ENCODE measurements at places on chromosomes 7 and 10.
A peak's percentile ranks its signal among the peaks of the same experiment; 100 is the strongest.

GRCh38 chr10:52249850-52250395 is 64.2 kb upstream of the DKK1 start:
- DNase-seq, result no peak

DNA sequence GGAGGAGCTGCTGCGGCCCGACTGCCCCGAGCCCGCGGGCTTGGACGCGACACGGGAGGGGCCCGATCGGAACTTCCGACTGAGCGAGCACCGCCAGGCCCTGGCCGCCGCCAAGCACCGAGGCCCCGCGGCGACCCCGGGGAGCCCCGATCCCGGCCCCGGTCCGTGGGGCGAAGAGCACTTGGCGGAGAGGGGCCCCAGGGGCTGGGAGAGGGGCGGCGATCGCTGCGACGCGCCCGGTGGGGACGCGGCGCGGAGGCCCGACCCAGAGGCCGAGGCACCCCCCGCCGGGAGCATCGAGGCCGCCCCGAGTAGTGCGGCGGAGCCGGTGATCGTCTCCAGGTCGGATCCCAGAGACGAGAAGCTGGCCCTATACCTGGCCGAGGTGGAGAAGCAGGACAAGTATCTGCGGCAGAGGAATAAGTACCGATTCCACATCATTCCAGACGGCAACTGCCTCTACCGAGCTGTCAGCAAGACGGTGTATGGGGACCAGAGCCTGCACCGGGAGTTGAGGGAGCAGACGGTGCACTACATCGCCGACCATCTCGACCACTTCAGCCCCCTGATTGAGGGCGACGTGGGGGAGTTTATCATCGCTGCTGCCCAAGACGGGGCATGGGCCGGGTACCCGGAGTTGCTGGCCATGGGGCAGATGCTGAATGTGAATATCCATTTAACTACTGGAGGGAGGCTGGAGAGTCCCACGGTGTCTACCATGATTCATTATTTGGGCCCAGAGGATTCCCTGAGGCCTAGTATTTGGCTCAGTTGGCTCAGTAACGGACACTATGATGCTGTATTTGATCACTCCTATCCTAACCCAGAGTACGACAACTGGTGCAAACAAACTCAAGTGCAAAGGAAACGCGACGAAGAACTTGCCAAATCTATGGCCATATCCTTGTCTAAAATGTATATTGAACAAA is 1.4 kb downstream of the OTUD1 start:
- peak; percentile 20 for DNase-seq

DNA sequence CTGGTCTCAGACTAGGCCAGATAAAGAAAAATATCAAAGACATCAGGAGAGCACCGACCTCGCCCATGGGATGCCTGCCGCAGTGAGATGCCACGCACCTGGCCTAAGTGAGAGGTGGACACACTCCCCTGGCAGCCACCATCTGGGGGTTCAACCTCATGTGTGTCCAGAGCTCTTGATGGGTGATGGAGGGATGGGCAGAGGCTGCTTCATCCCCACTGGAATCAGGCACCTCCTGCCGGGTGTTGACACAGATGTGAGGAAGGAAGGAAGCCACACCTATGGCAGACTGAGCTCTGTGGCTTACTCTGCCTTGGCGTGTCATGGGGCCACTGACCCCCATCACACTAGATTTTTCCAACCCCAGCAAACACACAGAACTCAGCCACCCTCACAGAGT is 11.4 kb downstream of the ZNF488 start:
- no peak for DNase-seq

GRCh38 chr10:126732308-126732707 is 61.8 kb upstream of the C10orf90 start:
- no peak for DNase-seq

GRCh38 chr7:36223851-36224250 is 70.8 kb downstream of the EEPD1 start:
- no peak for DNase-seq

DNA sequence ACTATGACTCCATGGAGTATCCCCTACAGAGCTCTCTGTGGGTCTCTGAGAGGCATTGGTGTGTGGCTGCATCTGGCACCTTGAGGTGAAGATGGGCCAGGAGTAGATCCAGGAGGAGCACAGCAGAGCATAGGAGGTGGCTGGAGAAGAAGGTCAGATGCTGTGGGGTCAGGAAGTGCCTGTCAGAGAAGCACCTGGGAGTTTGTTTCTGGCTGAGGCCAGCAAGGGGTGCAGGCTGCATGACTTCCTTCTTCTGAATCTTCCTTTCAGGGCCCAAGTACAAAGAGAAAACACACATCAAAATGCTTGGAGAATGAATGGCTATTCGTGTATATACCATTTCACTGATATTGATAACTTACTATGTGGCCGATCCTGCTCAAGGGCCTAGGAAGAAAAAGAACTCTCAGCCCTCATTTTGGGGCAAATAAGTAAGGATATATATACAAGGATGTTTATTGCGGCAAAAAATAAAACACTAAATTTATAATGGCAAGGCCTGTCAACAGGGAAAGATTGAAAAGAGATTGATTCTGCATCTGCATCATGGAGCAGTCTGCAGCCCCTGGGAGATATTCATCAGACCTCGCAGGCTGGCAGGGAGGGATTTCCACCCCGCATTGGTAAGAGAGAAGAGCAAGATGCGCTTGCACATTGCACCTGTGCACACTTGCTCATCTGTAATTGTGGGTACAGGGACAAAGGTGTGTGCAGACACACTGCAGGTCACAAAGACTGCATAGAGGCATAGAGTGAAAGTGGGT is 39.2 kb downstream of the PTPRE start:
- no peak for DNase-seq

DNA sequence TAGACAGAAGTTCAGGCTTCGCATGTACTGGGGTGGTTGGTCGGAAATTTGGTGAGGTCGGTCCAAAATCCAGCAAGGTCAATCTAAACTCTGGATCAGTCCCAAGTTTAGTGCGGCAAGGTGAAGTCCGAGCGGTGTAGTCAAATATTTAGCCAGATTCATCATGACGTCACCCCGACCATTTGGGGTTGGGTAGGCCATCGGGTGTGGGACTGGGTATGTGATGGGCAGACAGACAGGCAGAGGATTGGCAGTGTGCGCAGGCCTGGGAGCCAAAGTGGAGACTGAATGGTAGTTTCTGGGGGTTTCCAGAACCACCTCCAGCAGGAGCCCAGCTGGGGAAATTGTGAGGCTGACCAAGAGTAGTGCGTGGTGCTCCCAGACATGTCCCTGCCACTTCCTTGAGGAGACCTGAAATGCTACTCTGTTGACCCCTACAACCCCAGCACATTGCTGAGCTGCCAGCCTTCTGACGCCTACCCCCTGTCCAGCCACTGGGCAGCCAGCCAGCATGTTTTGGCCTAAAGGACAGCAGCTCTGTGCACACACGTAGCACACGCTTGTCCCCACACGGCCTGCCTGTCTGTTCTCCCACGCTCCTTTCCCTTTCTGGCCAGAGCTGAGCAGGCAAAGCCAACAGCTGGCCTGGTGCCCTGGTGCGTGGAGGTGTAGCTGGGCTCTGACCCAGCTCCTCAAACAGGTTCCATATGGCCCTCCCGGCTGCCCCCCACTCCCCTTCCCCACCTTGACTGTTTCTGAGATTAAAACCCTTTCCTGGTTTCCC is 55.9 kb downstream of the FAM241B start:
- no peak for DNase-seq

- DNase-seq, result no peak
Observed at GRCh38 chr10:80878330-80878729, 340.6 kb downstream of the SH2D4B start.

DNA sequence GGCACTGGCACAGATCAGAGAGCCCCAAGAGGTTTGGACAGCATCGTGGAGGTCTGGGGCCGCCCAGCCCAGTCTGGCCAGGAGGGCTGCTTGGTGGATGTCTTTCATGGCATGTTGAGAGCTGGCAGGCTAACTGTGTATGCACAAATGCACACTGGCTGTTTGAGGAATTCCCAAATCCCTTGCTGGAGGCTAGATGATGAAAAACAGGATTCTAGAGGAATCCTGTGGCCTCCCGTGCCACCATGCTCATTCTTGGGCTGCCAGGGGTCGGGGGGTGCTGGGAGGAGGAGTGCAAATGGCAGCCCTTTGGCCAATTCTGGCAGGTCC is 26.5 kb downstream of the LEP start:
- no peak for DNase-seq

DNA sequence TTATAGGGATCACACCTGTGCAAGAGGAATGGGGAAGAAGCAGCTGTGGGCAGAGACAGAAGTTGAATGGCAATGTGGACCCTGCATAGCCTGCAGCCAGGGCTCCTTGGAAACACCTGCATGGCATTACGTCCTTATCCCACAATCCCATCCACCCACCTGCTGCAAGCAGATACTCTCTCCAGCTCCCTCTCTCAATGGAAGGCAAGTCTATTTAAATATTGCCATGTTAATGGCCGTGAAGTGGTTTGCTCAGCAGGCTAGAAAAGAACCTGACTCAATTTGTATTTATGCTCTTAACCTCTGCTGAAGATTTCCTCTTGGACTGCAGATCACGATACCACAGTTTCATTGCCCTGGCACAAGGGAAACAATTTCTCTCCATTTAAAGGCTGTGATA is 417.0 kb downstream of the TYW1 start:
- DNase-seq, result no peak

DNA sequence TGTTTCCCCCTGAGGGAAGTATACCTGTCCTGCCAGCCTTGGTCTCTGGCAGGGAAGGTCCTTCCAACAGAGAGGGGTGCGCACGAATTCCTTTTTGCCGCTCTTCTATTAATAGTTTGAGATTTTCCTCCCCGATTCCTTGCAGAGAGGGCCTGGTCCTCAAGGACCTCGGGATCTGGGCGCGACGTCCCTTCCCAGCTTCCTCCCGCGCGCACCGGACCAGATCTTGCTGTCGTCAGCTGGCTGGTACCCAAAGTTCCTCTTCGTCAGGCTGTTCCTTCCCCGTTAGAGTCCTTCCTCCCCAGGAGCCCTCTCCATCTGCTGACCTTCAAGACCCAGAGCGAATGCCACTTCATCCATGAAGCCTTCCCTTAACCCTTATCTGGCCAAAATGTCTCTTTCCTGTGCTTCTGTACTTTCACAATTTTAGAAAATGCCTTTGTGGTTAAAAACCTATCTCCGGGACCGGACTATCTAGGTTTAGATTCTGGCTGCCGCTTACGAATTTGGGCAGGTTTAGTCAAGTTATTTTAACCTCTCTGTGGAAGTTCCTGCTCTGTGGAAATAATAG is 851 bp upstream of the GOT1 start:
- DNase-seq, result peak; percentile 7

DNA sequence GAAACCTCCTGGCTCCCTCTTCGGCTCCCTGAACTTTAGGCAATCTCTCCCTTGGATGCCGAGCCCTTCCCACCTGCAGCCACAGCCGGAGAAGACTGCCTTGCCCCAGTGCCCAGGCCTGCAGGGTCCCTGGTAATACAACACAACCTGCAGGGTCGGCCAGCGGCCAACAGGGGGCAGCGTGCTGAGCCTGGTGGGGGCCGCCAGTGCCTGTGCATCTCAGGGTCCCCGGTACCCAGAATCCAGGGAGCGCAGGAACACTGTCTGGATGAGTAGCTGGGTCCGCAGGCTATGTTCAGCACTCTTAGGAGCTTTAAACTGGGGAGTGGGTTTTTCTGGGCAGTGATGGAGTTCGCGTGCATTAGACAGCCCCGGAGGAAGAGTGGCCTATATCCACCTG is 17.5 kb upstream of the C10orf71 start:
- no peak for DNase-seq

- DNase-seq, result no peak
Observed at GRCh38 chr7:155885167-155886155, 73.2 kb upstream of the SHH start.

DNA sequence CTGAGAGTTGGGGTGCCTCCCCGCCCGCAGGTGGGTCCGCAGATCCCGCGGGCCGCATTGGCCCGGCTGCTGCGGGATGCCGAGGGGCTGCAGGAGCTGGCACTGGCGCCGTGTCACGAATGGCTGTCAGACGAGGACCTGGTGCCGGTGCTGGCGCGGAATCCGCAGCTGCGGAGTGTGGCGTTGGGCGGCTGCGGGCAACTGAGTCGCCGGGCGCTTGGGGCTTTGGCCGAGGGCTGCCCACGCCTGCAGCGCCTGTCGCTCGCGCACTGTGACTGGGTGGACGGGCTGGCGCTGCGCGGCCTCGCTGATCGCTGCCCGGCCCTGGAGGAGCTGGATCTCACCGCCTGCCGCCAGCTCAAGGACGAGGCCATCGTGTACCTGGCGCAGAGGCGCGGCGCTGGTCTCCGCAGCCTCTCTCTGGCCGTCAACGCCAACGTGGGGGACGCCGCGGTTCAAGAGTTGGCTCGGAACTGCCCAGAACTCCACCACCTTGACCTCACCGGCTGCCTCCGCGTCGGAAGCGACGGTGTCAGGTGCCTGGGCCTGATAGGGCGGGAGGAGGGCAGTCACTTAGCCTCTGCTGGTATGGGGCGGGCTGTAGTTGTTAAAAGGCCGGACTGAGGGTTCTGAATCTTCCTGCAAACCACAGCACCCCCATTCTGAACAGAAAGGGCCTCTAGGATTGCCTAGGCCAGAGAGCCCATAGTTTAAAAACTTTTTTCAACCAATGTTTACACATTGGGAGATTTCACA is 1.3 kb downstream of the FBXL15 start:
- DNase-seq, result no peak

- no peak for DNase-seq
Observed at GRCh38 chr10:77533887-77534278, 103.7 kb downstream of the KCNMA1 start.

GRCh38 chr7:85564861-85565260 is 378.0 kb upstream of the SEMA3D start:
- no peak for DNase-seq

GRCh38 chr10:71685554-71686232 is 33.9 kb downstream of the C10orf105 start:
- no peak for DNase-seq

DNA sequence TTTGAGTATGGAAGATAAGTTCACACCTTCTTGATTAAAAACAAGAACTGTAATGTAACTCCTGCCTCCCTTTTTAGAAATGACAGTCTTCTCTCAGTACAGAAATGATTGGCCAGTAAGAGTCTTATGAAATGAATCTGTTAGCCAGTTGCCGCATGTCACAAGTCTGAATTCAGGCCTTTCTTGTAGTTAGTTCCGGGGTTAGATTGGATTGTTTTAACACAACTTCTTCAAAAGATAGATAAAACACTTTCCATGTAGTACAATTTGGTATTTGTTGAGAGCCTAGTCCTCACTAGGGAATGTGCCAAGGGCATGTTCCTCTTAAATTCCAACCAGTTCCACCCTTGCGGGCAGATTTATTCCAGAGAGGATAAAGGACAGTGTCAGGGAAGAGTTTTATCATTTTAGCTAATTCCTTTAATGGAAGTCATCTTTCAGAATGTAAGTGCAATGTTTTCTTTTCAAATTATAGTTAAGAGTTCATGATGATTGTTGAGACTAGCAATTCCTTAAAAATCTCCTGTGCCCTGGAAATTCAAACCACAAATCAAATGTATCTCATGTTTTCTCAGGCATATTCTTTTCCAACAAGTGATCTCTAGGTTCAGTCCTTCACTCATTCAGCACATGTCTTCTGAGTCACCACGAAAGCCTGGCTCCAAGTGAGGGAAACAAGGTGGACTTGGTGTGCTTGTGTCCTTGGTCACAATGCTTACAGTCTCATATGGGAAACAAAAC is 4.1 kb downstream of the FHIP2A start:
- DNase-seq, result no peak

DNA sequence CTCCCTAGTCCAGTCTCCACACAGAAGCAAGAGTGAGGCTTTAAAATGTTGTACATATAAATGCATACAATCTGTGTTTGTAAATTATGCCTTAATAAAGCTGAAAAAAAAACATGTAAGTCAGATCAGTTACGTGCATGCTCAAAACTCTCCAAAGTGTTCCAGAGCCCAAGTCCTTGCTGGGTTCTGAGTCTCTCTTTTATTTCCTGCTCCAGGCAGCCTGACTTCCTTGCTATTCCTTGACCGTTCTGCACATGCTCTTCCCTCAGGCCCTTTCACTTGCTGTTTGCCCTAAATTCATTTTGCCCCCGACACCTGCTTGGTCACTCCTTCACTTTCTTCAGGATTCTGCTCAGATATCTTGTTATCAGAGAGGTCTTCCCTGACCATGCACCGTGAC is 770.1 kb downstream of the PHTF2 start:
- DNase-seq, result no peak
